Activated CD4-positive, CD25-positive, alpha-beta regulatory T cell treated with anti-CD3 and anti-CD28 coated beads, Interleukin-2, amount 50 U/mL, for 16 hours (primary cell): ENCODE measurements at places on chromosomes 16 and 17.

DNA sequence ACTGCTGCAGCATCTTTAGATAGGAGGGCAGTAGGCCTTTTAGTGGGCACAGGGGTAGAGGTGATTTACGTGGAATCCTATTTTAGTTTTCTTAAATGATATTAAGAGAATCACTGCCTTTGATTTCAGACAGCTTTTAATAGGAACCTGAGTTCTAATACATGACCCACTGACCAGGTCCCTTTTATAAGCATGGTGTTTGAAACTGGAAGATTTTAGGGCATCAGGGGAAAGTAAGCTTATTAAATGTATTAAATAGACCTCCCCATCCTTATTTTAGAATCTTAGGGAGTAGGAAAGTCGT is 2.0 kb downstream of the MSL1 start:
- DNase-seq = no peak

- no peak for DNase-seq
These were observed 51.3 kb upstream of the AMZ2 start for GRCh38 chr17:68196394-68197090.

DNA sequence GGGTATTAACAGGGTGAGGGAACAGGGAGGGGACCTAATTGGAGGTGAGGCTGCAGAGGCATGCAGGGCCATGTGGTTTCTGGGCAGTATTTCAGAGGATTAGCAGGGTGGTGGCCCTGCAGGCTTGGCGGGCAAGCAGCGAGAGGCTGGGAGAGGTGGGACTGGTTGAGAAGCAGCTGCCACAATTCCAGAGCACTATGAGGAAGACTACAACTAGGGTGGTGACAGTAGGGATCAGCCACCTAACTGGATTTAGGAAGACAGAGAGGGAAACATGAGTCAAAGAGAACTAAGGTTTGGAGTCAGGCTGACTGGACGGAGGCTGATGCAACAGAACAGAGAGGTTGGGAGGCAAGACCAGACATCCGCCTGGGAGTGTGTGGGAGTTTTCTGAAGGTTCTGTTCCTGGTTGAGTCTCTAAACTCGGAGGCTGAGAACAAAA is 12.3 kb downstream of the ALOXE3 start:
- no peak for DNase-seq

DNA sequence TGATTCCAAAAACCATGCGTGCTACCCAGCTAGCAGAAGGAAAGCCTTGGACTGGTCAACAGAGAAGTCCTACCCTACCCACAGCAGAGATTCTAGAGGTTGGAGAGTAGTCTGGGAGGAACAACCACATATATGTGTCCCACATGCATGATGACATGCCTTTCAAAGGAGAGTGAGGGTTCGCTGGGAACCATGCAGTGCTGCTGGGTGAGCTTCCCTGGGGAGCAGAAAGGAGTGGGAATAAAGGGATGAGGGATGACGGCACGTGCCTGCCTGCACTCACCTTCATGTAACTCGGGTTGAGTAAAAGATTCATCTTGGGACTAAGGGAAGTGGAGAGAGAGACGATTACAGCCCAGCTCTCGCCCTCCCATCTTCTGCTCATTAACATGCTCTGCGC is 9.8 kb downstream of the CPSF4L start:
- DNase-seq = no peak

DNA sequence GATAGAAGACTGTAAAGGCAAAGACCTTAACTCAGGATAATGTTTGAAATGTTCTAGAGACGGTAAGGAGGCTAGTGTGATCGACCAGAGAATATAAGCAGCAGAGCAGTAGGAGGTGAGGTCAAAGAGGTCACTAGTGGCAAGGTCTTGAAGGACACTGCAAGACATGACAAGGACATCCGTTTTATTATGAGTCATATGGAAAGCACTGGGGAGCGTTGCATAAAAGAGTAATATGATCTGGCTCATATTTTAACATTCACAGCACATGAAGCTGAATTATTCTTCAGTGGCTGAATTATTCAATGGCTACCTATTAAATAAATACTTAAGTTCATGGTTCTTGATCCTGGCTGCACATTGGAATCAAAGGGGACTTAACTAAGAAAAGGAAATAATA is 123.7 kb downstream of the SOX9 start:
- DNase-seq = no peak

GRCh38 chr16:8851761-8852403 is 16.9 kb downstream of the CARHSP1 start:
- DNase-seq = no peak

- DNase-seq = no peak
These were observed 64.1 kb downstream of the ADCY9 start for GRCh38 chr16:4052096-4052495.

GRCh38 chr17:81866440-81867169 is 4.5 kb downstream of the ARHGDIA start:
- no peak for DNase-seq

- no peak for DNase-seq
These were observed 51.2 kb downstream of the SYCE1L start for GRCh38 chr16:77250400-77250799.

DNA sequence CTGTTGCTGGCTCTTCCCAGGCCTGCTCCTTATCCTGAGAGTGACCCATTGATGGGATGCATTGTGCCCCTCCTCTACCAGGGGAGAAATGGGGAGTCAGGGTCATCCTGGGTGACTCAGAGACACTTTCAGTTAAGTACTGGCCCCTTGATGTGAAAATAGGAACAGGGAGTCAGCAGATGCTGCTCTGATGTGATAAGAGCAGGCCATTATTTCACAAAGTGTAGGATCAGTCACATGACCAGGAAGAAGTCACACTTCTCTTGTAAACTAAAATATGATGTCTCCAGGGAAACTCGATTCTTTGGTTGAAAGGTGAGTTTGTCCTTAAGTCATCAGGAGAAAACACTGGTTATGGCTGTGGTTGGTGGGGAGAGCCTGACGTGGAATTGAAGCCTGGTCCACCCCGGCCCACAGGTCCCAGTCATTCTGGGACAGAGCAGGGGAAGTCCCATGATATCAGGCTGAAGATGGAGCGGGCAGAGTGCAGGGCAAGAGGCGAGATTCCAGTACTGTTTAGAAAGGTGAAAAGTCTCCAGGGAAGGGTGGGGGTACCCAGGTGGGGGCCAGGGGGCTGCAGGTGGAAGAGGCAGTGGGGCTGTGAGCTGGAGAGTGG is 88.6 kb upstream of the NLRP1 start:
- DNase-seq = no peak

GRCh38 chr17:7503521-7503920 is 19.4 kb downstream of the POLR2A start:
- no peak for DNase-seq

GRCh38 chr17:37683454-37683984 is 40.3 kb upstream of the DDX52 start:
- no peak for DNase-seq

DNA sequence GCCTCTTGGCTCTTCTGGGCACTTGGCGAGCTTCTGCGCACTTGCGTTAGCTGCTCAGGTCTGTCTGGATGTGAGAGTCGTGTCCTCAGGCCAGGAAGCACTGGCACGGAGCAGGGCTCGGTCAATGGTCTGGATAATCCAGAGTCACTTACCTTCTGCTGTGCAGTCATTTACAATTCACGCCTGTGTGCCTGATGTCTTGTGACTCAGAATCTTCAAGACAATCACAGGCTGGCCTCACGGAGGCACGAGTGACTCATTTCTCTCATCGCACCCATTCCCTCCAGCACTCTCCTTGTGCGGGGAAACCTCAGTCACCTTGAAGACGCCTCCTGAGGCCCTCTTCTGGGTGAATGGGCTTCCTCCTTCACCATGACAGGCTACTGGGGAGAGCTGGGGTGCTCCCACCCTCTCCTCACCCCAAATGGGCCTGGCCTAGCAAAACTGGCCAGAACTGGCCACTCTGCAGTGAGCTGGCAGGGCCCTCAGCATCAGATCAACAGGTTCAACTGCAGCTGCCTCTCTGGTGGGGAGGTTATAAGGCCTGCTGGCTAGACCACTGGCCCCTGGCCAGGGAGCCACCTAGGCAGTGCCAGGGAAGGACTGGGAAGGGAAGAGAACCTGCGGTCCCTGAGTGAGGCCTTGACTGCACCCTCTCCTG is 1.9 kb upstream of the CAPN15 start:
- DNase-seq = peak; percentile 50

GRCh38 chr16:67750466-67750865 is 31.4 kb upstream of the GFOD2 start:
- no peak for DNase-seq
